ENCODE measurements at places on chromosomes 16 and 17.

GRCh38 chr16:86626966-86627365 is 48.6 kb downstream of the FOXL1 start:
- no peaks in the 10 kb centered on the region for H3K27me3 ChIP-seq
- H3K4me1 ChIP-seq = peaks cover 2% of the 10 kb centered on the region
- H3K27ac ChIP-seq = peak overlapping the region; percentile 19
- H3K4me3 ChIP-seq = no peak overlapping the region
- no peak for DNase-seq

- H3K4me1 ChIP-seq = peaks cover 22% of the 10 kb centered on the region
- DNase-seq = peak; percentile 67
- H3K27me3 ChIP-seq = no peaks in the 10 kb centered on the region
- no peaks in the 10 kb centered on the region for H3K36me3 ChIP-seq
- peak overlapping the region; percentile 18 for H3K4me3 ChIP-seq
Measured at GRCh38 chr16:24986512-24987303, 28.5 kb downstream of the ARHGAP17 start.

DNA sequence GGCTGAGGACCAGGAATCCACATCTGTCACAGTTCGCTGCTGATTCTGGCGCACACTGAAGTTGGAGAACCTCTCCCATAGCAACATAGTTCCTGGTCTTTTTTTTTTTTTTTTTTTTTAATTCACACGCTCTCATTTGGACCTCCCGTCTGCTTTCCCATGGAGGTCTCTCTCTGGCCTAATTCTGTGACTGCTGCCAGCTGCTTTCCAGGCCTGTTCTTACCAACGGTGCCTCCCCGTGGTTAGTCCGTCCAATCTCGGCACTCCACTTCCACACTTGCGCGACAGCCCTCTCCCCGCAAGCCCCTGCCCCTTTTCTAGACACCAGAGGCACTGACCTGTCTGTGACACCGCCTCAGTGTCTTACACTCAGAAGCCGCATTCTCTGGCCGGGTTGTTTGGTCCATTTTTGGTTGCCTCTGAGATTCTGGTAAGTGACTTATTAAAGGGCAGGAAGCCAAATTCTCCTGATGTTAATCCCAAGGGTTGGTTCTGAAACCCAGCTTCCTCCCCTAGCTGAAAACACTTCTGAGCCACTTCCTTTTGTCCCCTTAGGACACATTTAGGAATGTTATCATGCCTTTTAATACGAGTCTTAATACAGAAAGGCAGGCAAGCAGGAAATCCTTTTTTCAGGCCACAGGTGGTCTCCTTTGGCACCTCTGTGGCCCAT is 1.1 kb upstream of the AKTIP start:
- DNase-seq = peak; percentile 40
- H3K36me3 ChIP-seq = no peaks in the 10 kb centered on the region
- peak overlapping the region; percentile 91 for H3K27ac ChIP-seq

- no peaks in the 10 kb centered on the region for H3K36me3 ChIP-seq
- no peaks in the 10 kb centered on the region for H3K4me1 ChIP-seq
- no peaks in the 10 kb centered on the region for H3K27me3 ChIP-seq
- DNase-seq = no peak
- no peak overlapping the region for H3K27ac ChIP-seq
Measured at GRCh38 chr17:76573096-76573495, 12.6 kb downstream of the ST6GALNAC2 start.

Data from ascending aorta (tissue), 2 donors.